ENCODE measurements at places on chromosomes 6 and 20. TPM values are rescaled to one million over a fixed set of nuclear protein-coding genes. Genes with fewer than 3 reads are reported as not detected.

- DNase-seq: no peak
Measured at GRCh38 chr20:51703400-51704287, 64.5 kb downstream of the ATP9A start.

DNA sequence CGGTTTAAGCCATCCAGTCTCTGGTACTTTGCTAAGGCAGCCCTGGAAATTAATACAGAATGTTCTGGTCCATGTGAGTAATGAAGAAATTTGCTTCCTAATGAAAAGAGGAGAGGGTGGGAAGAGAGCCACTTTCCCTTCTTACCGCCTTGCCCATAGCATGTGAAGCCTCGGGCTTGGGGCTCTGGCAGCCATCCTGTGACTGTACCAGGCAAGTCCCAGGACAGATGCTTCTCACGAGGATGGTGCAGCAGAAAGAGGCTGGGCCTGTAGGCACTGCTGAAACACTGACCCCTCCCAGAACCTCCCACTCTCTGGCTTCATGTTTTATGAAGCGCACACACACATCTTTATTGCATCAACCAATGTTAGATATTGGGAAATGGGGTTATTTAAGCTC lies 74.8 kb downstream of the IYD start:
- DNase-seq: no peak

GRCh38 chr6:91276315-91276714 lies 689.4 kb upstream of the MAP3K7 start:
- no peak for DNase-seq

ZSCAN12 gene
- 7.1 TPM for total RNA-seq

ZC3H12D gene
- total RNA-seq: 0.95 TPM

GRCh38 chr6:105882121-105882803 lies 203.9 kb upstream of the PRDM1 start:
- no peak for DNase-seq

GRCh38 chr6:20352346-20352745 lies 49.3 kb upstream of the E2F3 start:
- DNase-seq: no peak

GRCh38 chr20:58690396-58691135 lies 2.0 kb upstream of the NPEPL1 start:
- peak; percentile 60 for DNase-seq

DNA sequence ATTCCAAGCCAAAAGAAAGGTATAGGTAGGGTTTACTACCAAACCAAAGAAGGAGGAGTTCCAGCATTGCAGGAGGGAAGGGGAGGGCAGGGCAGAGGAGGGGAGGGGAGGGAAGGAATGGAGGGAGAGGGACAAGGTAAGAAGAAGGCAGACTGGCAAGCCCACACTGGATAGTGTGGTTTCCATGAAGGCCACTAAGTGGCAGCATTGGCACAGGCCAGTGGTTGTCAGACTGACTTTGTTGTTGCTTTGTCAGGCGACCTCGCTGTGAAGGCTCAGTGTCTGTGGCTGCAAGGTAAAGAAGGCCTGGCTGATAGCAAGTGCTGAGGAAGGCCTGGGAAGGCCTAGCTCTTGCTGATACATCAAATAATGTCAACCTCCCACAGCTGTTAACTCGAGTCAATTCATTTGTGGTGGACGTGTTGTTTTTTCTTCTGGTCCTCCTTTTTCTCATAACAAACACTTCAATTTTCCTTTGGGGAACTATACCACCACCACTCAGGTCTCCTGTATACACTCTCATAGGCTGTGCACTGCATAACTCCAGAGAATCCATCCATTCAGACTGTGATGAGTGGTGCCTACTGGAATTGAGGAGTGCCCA lies 7.7 kb upstream of the ZNF334 start:
- no peak for DNase-seq

DNA sequence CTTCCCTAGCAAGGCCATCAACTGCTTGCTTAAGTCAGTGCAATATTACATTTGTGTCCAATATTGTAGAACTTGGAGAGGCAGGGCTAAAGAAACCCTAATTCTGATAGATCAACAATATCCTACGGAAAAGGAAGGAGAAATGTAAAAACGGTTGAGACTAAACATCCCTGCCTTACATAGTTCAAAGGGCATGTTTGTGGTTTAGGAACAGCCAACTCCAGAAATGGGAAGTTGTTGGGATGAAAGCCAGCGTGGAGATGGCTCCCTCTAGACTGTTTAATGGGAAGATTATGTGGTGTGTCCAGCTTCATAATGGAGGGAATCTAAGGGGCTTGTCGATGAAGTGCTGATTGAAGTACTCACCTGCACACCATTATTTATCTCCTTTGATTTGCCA lies 145.3 kb upstream of the TENT5A start:
- DNase-seq: no peak

GRCh38 chr20:36391456-36391855 lies 85.3 kb downstream of the DLGAP4 start:
- DNase-seq: no peak

MTFR2 gene
- total RNA-seq: 0.47 TPM

DNA sequence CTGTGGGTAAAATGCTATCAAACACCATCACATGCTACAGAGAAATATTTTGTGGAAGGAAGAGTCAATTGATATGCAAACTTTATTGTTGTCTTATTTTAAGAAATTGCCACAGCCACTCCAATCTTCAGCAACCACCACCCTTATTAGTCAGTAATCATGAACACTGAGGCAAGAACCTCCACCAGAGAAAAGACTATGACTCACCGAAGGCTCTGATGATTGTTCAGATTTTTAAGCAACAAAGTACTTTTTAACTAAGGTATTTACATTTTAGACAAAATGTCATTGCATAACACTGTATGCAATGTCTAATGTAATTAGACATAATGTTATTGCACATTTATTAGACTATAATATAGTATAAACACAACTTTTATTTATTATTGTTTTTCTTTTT lies 26.2 kb upstream of the MMP24 start:
- no peak for DNase-seq

DNA sequence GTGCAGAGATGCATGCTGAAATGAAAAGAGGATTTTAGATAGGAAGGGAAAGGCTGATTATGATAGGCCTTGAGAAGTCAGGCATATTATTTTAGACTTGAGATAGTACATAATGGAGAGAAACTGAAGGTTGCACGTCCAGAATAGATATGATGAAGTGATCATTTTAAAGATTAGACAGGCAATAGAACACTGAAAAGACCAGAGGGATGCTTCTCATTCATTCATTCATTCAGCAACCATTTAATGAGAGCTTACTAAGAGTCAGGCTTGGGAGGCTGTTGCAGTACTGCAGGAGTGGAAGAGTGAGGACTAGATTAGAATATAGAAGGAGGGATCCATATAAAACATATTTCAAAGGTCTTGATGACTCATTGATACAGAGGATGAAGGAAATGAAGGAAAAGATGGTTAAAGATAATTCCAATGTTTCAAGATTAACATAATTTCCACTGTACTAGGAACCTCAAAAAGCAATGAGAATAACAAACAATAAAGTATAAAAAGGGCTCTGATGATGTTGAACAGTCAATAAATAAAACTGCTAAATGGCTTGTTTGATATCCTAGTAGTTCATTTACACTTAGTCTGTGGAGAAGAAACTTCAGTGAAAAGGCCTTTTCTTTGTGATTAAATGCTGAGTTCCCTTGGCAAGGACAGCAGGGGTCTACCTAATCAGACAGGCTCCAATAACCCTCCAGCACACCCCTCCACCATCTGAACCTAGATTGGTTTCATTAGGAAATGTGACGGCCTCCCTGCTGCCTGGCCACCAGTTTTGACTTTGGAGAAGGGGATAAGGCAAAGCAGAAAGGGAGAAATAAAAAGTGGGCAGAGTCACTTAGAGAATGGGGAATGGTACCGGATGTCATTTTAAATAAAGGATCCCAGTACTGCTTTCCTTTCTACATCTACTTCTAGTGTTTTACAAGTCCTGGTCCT lies 5.3 kb upstream of the FBXO9 start:
- DNase-seq: no peak

GRCh38 chr20:31713312-31714273 lies 9.1 kb downstream of the BCL2L1 start:
- DNase-seq: peak; percentile 43

DNA sequence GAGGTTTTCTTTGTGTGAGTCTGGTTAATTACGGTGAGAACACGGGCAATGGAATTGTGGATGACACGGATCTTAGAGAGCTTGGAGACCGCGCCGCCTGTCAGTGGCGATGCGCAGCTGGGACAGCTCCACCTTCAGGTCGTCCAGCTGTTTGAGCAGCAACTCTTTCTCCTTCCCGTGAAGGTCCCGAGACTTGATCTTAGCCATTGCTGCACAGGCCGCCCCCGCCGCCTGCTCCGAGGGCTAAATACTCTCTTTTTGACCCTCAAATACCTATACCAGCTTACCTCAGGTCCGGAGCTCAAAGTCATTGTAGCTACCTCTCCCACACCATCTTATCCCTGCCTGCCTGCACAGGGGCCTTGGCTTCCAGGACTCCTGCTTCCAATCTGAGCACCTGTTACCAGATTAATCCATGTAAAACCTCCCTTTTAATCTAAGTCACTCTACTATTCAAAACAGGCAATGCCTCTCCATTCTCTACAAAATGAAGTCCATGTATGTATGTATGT lies 100.2 kb downstream of the PREP start:
- no peak for DNase-seq

DNA sequence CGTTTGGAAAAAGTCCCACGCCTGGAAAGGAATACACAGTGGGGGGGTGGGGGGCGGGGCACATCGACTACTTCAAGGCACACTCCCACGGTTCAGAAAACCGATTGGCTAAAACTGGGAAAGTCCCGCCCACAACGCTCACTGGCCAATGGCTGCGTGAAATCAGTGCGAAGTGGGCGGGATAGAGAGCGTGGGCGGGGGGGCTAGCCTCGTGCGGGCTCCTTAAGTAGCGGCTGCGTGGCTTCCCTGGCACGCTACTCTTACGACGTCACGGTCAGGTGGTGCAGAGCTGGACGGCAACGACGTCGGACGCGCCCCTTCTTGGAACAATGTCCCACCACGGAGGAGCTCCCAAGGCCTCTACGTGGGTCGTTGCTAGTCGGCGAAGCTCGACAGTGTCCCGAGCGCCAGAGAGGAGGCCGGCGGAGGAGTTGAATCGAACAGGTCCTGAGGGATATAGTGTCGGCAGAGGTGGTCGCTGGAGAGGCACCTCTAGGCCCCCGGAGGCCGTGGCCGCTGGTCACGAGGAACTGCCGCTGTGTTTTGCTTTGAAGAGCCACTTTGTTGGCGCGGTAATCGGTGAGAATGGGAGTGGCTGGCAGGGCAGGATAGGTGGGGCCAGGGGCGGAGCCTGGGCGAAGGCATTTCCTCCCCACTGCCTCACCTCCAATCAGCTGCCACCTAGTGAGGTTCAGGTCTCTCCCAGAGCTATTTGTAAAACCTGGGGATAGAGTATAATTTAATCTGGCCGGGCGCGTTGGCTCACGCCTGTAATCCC lies at the start of gene DDX43:
Gene DDX43, plus strand, starts transcription at position 252 of the 778 bp plus-strand sequence. Its CDS starts 78 bp downstream, at position 330.
- peak; percentile 65 for DNase-seq

AVP gene
- total RNA-seq: not detected

DNA sequence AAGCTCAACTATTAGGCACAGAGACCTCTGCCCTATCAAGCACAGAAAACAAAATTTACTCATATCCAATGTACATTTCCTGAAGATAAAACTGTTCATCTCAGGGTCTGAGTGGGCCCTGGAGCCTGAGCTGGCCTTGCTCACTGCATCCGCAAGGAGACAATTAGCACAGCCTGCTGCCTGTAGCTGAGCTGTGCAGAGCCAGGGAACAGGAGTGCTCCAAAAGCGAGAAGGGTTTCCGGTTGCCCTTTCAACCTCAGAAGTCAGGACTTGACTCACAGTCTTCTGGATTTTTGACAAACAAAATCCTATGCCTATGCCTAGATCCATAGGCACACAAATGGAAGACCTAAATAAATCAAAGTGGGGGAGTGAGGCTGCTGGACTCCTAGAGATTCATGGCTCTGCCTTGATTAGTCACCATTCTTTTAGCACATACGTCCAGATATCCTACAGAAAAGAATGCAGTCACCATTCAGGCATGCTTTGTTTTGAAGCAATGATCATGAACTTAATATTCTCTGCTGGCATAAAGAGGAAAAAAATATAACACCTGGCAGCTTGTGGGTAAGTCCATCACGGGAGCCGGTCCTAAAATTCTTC lies 73.5 kb downstream of the BFSP1 start:
- DNase-seq: no peak

- peak; percentile 49 for DNase-seq
Measured at GRCh38 chr6:85923013-85923430, 280.3 kb upstream of the SYNCRIP start.

RBM24 gene
- total RNA-seq: 6.5 TPM

GRCh38 chr20:37902504-37903313 lies at the start of gene VSTM2L:
Gene VSTM2L, plus strand, starts transcription at chr20:37903127. Its CDS starts 224 bp downstream, at chr20:37903351.
- DNase-seq: no peak

IPCEF1 gene
- 2.1 TPM for total RNA-seq

All from ovary (tissue), 10 donors.